ENCODE measurements at places on chromosomes 7 and 10. TPM values are rescaled to one million over a fixed set of nuclear protein-coding genes. Genes with fewer than 3 reads are reported as not detected.

Gene ACSL5
- total RNA-seq, result 13.4 TPM

Gene CTAGE8
- total RNA-seq, result 0.21 TPM

Gene CFTR
- total RNA-seq, result 0.29 TPM

Gene MSMB
- total RNA-seq, result not detected

Gene EMX2
- total RNA-seq, result 1.6 TPM

Data from aorta (tissue), 5 donors.